SW480 (cell line): ENCODE measurements at places on chromosomes 6 and 20.

DNA sequence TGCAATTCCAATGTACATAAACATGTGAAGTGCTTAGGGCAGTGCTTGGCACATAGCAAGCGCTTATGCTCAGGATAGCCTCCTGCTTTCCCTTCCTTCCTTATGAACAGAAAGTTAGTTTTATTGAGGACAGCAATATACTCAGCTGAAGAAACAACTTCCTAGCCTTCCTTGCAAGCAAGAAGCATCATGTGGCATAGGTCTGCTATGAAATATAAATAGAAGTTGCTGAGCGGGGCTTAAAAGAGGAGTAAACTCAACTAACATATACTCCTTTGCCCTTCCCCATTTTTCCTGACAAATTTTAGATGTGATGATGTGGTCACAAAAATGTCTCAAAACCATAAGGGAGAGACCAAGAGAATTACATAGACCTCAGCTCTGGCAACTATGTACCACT lies 98.9 kb downstream of the KIF16B start:
- DNase-seq: no peak

DNA sequence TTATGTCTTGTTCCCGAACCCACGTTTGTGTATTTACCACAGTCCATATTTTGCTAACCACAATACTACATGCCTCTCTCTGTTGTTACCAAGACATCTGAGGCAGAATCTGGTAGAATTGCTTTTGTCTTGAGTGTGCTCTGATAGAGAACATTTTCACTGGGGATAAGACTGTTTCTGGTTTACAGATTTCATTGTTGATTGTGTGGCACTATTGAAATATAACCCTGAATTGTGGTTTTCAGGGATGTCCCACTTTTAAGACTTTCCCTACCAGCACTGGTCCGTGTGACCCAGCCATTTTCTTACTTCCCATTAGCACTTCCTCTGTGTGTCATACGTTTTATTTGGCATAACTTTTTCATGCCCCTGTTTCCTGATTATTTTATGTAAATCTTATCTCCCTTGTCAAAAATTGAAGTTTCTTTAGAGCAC lies 12.2 kb downstream of the NCOA7 start:
- no peak for DNase-seq

GRCh38 chr20:3068986-3069900 lies 2.2 kb upstream of the OXT start:
- peak; percentile 48 for DNase-seq

- no peak for DNase-seq
Measured at GRCh38 chr6:4516206-4516605, 260.0 kb upstream of the CDYL start.

- no peak for DNase-seq
Measured at GRCh38 chr6:87971605-87972262, 75.9 kb upstream of the SPACA1 start.

GRCh38 chr6:36139991-36140710 lies 9.8 kb downstream of the MAPK13 start:
- no peak for DNase-seq

- no peak for DNase-seq
Measured at GRCh38 chr6:25943887-25944286, 13.4 kb upstream of the SLC17A2 start.

DNA sequence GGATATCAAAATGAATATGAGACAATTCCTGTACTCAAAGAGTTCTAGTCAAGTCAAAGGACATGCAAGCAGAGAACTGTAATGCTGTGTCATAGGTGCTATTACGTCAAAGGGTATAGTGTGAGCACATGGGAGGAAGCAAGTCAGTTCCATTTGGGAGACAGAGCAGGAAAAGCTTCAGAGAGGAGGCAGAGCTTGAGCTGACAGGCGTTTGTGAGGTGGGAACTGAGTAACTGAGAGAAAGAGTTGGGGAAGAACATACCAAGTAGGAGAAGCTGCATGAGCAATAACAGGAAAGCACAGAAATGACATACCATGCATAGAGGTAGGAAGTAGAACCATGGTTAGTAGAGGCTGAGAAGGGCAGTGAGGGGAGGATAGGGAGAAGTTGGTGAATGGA lies 15.2 kb upstream of the SSR1 start:
- DNase-seq: no peak
